ENCODE measurements at places on chromosomes 12 and 14.

DNA sequence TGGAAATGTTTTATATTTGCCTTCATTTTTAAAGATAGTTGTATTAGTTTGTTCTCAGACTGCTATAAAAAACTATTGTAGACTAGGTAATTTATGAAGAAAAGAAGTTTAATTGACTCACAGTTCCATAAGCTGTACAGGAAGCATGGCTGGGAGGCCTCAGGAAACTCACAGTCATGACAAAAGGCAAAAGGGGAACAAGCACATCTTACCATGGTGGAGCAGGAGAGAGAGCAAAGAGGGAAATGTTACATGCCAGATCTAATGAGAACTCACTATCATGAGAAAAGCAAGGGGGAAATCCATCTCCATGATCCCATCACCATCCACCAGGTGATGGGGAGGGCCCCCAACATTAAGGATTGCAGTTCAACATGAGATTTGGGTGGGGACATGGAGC, 35.5 kb upstream of the UNC79 start:
- DNase-seq, result no peak

GRCh38 chr12:53695152-53696145, 19.6 kb upstream of the ATP5MC2 start:
- no peak for DNase-seq

DNA sequence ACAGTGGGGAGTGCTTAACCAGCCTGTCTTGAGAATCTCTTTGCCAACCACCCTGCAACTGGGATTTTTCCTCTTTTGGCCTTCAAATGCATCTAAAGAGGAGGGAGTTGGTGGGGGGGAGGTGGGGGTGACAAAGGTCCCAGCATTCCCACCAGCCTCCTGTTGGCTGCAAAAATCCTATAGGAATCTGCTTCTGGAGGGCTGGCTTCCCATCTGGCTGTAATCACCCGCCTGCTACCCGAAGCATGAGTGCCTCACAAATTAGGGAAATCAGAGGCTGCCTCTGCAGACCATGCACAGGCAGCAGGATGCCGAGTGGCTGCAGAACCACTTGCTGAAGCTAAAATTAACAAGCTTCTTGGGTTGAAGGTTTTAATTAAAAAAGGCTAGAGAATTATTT, 73.9 kb upstream of the WSCD2 start:
- no peak for DNase-seq

DNA sequence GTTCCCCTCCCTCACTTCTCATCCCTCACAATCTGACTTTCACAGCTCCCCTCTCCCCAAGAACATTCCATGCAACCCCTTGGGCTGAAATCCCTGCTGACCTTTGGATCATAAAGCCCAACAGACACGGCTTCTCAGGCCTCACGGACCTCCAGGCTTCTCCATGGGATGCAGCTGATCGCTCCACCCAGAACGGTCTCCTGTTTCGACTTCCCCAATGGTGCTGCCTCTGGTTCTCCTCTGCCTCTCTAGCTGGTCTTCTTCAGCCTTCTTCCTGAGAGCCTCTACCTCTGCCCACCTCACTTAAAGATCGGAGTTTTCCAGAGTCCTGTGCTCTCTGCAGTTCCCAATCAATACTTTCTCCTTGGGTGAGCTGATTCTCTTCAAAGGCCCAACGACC, 17.8 kb upstream of the PRMT8 start:
- DNase-seq, result no peak

DNA sequence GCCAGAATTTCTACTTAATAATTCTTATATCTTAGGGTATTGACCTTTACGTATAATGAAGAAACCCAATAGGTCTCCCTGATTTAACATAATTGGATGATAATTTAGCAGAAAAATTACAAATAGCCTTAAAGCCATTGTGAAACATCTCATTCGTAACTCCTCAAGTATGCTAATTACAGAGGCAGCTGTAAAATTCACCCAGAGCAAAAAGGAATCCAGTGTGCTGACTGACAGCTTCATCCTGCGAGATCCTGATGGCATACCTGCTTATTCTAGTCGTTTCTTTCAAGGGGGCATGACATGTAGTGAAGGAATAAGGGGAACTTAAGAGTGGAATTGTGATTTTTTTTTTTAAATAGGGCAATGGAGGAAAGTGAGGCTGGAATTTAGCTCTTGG, 291.5 kb downstream of the FUT8 start:
- no peak for DNase-seq

GRCh38 chr12:83954071-83954789, 958.4 kb downstream of the SLC6A15 start:
- no peak for DNase-seq

DNA sequence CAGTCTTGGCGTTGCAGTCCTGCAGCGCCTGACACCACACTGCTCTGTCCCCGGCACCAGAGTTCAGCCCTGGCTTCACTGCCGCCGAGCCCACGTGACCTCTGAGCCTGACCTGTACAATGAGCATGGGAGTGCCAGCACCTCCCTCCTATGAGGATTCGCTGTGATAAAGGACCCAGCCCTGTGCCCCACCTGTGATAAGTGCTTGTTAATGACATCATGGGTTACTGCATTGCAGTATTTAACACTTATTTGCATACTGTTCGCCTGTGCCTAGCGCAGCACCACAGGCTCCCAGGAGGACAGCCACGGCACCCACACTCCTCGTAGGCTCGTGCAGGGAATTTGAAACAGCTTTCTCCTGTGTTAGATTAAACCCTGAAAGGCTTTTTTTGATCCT, 118.2 kb upstream of the GSC start:
- no peak for DNase-seq

GRCh38 chr12:123346946-123347345, 17.7 kb downstream of the SBNO1 start:
- no peak for DNase-seq

DNA sequence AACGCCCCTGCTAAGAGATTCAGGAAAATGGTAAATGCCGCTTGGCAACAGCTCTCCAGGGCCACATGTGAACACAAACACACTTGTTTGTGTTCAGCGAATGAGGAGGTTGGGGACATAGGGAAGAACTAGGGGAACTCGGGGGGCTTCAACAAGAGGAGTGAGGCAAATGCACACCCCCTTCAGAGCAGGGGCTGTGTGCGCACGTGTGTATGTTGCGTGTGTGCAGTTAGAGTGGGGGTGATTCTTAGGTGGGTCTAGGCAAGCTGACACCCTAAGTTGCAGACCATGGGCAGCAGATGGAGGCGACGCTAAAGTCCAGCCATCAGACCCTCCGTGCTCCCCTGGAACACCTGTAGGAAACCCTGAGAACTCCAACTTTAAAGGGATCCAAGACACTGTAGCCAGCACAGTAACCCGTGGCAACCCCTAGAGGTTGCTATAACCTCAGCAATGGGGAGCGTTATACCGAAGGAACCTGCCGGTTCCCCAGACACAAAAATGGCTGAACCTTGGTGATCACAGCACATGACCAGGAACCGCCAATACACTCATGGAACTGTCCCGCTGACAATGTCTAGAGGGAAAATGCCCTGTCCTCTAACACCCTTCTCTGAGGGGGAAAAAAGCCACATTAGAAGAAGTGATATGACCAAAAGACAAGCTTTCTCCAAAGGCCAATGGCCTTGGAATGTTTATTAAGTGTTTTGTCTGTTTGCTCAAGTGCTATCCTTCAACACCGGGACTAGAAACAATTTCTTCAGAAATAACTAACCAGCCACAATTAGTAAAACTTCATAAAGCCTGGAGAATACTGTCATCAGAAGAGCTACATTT, 86.5 kb upstream of the CEP83 start:
- DNase-seq, result no peak

- DNase-seq, result no peak
Observed at GRCh38 chr12:15497671-15498292, 175.5 kb downstream of the PTPRO start.

GRCh38 chr12:77609016-77609415, 221.7 kb upstream of the NAV3 start:
- no peak for DNase-seq

GRCh38 chr12:49750027-49750995, 9.0 kb downstream of the TMBIM6 start:
- DNase-seq, result no peak

- DNase-seq, result no peak
Observed at GRCh38 chr12:18595412-18595811, 142.4 kb downstream of the PLCZ1 start.

GRCh38 chr12:85695097-85695715, 141.0 kb downstream of the RASSF9 start:
- DNase-seq, result no peak

DNA sequence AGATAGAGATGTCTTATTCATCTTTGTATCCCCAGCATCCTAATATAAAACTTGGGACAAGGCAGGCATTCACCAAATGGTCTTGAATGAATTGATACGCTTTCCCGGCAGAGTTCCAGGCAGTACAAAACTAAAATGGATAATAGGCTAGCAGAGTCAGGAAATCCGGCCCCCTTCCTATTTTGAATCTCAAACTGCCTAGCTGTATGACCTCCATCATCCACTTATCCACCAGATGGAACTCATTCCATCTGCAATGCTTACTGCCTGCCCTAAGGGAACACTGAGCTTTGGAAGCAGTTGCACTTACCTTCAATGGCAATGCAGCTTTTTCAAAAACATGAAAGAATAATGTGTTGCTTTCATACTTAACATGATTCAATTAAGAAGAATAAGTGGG, 43.4 kb downstream of the BDKRB1 start:
- DNase-seq, result no peak

GRCh38 chr14:65444230-65444629, 31.7 kb downstream of the FUT8 start:
- DNase-seq, result no peak

- no peak for DNase-seq
Observed at GRCh38 chr14:50955373-50956043, 11.2 kb upstream of the PYGL start.

DNA sequence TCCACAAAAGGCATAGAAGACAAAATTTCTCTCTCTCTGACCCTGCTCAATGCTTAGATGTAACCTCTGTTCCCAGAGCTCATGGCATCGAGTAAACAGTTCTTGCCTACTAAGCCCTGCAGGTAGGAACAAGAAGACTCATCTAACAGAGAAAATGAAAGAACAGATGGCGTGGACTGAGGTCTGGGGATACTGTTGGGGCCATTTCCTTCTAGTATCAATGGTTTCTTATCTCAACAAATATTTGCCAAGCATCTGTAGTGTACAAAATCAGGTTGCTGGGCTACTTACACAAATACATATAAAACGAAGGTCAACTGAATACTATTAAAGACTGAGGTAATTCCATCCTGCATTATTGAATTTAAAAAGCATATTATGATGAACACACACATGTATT, 93.3 kb downstream of the RIMBP2 start:
- no peak for DNase-seq

- DNase-seq, result no peak
Observed at GRCh38 chr14:24388474-24389179, 10.2 kb upstream of the NYNRIN start.

- DNase-seq, result no peak
Observed at GRCh38 chr12:31568498-31568897, 22.4 kb downstream of the DENND5B start.

- DNase-seq, result no peak
Observed at GRCh38 chr14:55689981-55690871, 110.2 kb downstream of the KTN1 start.

- DNase-seq, result no peak
Observed at GRCh38 chr14:26719514-26719913, 121.7 kb upstream of the NOVA1 start.

- DNase-seq, result no peak
Observed at GRCh38 chr12:64670919-64671639, 60.8 kb downstream of the RASSF3 start.

DNA sequence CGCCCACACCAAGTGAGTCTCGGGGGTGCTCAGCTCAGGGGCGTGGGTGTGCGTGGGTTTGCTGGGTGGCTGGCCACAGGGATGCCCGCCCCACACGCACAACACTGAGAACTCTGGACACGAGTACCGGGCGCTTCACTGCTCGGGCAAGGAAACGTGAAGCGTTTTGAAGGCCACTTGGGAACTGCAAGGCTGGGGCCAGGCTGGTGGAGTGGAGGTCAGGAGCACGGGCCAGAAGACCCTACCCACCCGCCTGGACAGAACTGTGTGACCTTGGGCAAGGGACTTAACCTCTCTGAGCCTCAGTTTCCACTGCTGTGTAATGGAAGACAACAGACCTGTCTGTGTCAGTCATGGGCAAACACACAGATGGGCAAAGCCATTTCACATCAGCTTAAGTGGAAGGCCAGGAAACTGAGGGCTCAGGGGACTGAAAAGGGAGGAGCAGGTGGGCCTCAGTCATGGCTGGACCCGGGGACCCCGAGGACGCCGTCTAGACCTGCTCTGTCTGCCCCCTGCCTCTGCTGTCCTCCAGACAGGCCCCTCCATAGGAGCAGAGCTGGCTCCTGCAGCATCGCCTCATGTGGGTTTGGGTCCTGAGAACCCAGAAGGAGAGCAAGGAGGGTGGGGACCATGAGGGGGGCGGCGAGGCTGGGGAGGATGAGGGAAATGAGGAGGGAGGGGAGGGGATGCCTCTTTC, 52.5 kb downstream of the ADGRD1 start:
- DNase-seq, result no peak

- no peak for DNase-seq
Observed at GRCh38 chr12:45304514-45305178, 88.8 kb downstream of the ANO6 start.

DNA sequence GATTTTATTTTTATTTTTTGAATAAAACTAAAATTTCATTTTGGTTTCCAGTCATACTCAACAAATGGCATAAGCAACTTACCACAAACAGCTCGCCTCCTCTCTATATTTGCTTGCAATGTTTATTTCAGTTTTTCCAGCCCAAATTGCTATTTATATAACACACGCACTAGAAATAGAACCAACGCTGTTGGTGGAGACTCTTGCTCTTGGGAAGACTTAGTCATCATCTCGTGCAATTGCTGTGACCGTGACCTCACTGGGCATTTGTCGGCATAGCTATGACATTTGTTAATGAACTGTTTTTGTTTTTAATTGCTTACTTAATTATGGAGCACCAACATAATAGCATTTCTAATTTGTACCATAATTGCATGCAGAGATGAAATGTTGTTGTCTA, 153.1 kb upstream of the OTX2 start:
- no peak for DNase-seq

- DNase-seq, result no peak
Observed at GRCh38 chr14:101495827-101496775, 65.2 kb upstream of the DIO3 start.

DNA sequence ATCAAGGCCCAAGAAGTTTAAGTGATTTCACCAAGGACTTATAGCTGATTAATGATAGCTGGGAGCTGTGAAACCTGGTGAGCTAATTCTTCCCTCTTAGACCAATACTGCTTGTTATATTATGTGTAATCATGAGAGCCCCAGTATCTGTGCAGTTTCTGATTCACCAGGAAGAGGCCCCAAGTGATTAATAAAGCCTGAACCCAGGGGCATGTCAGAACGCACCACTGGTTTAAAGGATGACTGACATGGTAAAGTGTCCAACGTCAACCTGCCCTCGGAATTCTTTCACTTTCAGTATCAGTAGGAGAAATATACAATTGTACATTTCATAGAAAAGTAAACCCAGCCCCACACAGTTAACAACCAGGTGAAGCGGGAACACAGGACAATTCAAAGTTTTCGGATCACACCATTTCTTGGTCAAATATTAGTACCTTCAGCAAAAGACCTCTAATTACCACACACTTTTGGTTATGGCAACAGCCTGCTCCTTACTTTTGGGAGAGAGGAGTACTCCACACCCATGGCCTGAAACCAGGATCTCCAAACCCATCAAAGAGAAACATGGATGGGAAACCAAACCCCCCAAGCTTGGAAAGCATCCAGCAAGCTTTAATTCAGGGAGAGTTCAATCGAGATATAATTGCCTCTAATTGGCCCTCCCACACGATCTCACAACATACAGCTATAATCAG, 28.5 kb downstream of the TMCC3 start:
- no peak for DNase-seq

GRCh38 chr12:45336762-45337596, 121.1 kb downstream of the ANO6 start:
- no peak for DNase-seq

- DNase-seq, result no peak
Observed at GRCh38 chr12:24600551-24600950, 348.4 kb downstream of the BCAT1 start.
